ENCODE measurements at places on chromosomes 6 and 20. TPM values are rescaled to one million over a fixed set of nuclear protein-coding genes. Genes with fewer than 3 reads are reported as not detected.

Gene UBE2C
- 31.2 TPM for total RNA-seq

Gene INSM1
- not detected for total RNA-seq

Gene BTN1A1
- under 0.01 TPM for total RNA-seq

Gene HTR1B
- total RNA-seq, result 0.20 TPM

Gene ECT2L
- total RNA-seq, result not detected

Gene C20orf202
- total RNA-seq, result not detected

Gene PANK2
- total RNA-seq, result 38.6 TPM

Gene SIRPA
- 9.2 TPM for total RNA-seq

Gene GSTA3
- total RNA-seq, result not detected

All from subcutaneous preadipocyte (primary cell).